GM12864 (cell line): ENCODE measurements at places on chromosomes 2 and 18.

DNA sequence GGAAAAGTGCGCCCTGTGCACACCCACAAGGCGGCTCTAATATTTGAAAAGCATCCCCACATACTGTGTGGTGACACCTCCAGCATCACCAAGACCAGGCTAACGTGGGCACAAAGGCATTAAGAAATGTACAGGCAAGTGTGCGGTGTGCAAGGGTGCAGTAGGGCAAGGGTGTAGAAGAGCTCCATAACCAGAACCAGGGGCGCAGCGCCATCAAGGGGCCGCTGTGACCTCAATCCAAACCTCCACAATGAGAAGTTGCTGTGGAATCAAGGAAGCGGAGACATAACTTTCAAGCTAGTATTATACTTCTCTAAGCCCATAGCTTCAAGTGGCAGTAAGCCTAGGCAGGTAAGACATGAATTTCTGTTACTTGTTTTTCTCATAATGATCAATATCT is 13.0 kb downstream of the L3MBTL4 start:
- DNase-seq, result no peak

DNA sequence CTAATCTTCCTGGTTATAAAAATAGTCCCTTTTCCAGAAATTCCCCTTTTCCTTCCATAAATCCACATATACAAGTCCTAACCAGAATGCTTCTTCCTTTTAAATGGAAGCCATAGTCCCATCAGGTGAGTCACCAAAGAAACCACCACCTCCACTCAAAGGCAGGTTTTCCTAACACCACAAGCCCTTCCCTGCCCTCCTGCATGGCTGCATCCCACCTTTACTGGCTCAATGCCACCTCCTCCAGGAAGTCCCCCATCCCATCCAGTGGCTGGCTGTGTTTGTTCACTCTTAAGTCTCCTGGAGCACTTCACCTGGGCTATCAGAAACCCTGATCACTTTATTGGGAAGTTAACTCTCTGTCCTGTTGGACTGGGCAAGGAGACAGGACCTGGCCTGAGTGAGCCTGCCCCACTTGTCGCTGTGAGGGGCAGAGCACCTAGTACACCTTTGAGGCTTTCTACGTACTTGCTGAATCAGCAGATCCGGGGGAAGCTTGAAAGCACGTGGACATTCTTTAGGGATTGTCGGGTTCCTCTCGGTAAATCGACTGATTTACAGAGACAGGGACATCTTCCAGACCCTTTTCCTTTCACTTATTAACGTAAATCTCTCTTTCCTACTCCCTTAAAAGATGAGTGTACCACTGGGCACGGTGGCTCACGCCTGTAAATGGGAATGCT is 71.0 kb downstream of the NGEF start:
- no peak for DNase-seq

GRCh38 chr2:185618625-185619024 is 120.0 kb upstream of the FSIP2 start:
- DNase-seq, result no peak

- no peak for DNase-seq
Observed at GRCh38 chr2:62475172-62476011, 30.6 kb downstream of the TMEM17 start.

DNA sequence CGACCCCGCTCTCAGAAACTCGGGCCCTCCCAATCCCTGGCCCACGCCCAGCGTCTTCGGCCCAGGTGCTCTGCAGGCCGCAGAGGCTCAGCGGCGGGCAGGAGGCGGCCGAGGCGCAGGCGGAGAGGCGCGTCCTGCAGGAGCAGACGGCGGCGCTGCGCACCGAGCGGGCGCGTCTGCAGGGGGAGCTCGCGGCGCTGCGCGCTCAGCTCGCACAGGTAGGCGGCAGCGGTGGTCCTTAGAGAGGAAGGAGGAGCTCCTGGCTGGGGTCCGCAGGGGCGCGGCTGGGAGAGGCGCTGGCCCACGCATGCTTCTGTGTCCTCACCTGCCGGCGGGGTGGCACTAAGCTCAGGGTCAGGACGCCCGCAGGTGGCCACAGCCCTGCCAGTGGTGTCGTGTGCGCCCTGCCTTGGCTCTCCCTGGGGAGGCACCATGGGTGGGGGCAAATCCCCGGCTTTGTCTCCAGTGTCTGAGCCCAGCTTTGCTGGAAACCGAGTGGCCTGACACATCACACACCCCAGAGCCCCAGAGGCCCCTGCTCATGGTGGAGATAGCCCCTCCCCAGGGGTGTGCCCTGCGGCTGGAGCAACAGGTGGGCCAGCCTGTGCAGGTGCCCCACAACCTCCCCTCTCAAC is 14.9 kb upstream of the SNED1 start:
- no peak for DNase-seq

DNA sequence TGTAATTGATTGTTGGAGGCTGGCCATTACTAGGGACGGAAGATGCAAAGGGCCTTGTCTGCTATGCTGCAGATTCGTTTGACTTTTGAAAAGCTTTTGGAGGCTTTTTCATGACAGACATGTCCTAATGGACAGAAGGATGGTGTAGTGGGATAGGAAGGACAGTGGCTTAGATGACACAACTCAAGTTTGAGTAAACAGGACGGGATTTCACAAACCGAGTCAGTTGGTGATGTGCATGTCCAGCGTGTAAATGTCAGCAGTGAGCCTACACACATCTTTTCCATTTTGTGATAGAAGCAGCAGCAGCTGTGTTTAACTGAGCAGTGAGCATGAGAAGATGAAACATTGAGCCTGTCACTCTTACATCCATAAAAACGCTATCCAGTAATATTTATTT is 76.0 kb downstream of the NCK2 start:
- DNase-seq, result no peak

- no peak for DNase-seq
Observed at GRCh38 chr2:230202430-230203109, 17.2 kb downstream of the SP110 start.

DNA sequence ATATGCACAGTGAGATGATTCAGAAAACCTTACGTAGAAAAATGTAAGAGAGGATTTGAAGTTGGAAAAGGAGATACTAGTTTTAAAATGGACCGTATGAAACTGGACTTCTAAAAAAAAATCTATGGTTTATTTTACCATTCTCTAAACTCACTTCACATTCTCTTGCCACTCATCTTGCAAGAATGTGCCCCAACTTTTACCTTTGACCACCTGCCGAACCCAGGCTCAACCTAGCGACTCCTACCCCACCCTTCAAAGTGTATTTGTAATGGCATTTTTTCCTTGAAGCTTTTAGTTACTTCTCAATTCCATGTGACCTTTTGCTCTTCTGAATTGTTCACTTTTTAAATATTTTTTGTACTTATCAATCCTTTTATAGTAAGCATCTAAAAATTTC is 160.8 kb downstream of the PHLPP1 start:
- DNase-seq, result no peak

GRCh38 chr2:167147271-167147941 is 259.1 kb downstream of the XIRP2 start:
- DNase-seq, result no peak

- DNase-seq, result no peak
Observed at GRCh38 chr2:110997331-110998045, 123.2 kb upstream of the BCL2L11 start.

DNA sequence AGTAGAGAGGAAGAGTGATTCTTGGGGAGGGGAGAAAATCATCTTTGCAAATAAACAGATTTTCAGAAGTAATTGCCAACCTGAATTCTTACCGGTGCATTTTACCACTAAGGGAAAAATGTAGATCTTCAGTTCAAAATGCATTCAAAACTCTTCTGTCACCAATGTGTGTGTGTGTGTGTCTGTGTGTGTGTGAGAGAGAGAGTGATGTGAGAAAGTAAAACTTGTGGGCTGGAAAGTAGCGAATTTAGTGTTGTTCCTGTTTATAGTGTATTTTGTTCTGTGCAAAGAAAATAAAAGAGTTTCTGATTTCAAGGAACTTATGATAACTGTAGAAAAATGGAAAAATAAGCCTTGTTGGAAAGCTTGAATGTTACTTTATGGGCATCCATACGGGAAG is 27.0 kb downstream of the KCNJ13 start:
- no peak for DNase-seq

DNA sequence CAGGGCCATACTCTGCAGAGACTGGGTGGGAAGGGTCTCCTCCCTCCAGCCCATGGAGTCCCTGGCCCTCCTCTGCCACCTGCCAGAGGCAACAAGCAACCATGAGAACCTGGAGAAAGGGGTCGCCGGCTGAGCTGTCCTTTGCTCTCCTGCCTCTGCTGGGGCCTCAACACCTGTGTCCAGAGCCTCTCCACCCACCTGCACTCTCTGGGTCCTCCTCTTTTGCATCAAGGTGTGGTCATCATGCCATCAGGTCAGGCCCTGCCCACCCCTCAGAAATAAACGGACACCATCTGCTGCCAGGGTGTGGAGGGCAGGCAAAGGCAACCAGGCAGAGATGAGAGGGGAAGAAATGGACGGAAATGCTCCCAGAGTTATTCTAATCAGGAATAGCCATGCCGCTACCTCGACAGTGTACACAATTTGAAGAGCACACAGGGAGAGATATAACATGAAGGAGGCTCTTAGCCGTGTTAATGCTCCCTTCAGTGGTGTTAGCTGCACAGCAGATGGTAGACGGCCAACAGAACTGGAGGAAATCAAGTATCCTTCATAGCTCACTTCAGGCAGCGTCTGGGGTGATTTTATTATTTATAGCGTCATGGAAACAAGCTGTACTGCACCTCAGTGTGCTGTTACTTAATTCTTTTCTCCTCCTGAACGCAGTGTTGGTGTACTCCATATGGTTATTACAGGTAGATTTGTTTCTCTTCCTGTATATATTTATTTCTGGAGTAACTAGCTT is 247.9 kb downstream of the TSN start:
- no peak for DNase-seq

DNA sequence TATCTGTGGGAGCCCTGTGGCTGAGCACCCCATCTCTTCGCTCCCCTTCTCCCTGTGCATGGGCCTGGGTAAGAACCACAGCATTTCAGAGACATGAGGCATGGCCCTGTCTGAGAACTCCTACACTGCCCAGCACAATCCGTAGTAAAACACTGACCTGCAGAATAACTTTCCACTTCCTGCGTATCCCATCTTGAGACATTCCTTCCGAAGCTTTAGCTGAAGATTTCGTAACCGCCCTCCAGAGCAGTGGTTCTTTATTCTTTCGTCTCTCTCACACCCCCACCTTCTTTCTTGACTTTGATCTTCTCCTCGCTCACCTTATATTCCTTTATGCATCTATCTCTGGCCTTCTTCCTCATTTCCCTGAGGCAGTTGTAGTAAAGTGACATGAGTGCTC is 381.1 kb downstream of the HRH4 start:
- DNase-seq, result no peak

- DNase-seq, result no peak
Observed at GRCh38 chr18:11994703-11995444, 13.6 kb downstream of the IMPA2 start.

DNA sequence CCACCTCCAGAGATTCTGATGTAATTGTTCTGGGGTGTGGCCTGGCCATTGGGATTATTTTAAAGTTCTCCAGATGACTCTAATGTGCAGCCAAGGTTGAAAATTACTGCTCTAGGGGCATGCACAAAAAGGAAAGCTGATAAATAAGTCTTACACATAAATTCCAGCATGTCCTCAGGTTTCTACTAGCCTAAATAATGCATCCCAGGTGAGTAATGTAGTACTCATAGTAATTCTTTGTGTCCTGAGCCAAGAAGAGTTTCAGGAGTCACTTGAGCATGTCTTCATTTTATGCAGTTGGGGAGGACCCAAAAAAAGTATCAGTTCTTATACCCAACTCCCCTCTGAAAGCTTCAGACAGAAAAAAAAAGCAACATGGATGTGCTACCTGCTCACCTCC is 130.1 kb upstream of the SP5 start:
- DNase-seq, result no peak

DNA sequence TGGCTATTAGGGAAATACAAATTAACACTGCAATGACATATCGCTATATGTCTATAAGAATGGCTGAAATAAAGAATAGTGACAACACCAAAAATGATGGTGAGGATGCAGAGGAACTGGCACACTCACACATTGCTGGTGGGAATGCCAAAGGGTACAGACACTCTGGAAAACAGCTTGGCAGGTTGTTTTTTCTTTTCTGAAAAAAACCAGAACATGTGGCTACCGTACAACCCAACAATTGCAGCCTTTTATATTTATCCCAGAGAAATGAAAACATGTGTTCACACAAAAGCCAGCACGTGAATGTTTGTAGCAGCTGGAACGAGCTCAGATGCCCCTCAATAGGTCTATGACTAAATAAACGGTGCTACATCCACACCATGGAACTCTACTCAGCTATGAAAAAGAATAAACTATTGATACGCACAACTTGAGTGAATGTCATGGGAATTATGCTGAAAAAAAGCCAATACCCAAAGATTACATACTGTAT is 45.9 kb downstream of the KCNE4 start:
- no peak for DNase-seq

DNA sequence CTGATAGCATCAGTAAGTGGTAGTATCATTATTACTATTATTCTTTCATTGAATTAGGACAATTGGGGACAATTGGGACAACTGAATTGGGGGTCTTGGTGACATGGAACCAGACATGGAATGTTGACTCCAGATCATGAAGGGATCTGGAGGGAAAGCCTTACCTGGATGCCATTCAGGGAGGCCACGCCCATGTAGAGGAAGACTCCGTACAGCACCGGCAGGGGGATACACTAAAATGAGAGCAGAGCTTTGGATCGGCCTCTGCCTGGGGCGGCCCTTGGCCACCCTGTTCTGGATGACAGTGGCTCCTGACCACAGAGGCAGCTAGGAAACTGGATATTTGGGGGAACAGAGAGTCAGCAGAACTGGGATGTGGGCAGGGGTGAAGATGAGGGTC is 29.2 kb downstream of the MTHFD2 start:
- no peak for DNase-seq

GRCh38 chr2:63778391-63778790 is 63.3 kb upstream of the UGP2 start:
- DNase-seq, result no peak

DNA sequence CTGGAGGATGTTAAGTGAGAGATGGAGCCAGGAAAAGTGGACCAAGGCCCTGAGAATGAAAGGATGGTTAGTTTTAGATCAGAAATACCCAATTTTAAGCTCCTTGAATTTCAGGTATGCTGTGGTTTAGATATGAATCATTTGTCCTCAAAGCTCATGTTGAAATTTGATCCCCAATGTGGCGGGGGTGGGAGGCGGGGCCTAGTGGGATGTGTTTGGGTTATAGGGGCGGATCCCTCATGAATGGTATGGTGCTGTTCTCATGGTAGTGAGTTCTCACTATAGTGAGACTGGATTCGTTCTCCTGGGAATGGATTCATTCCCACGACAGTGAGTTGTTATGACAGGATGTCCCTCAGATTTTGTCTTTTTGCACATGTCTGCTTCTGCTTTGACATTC is 11.4 kb downstream of the MYO5B start:
- no peak for DNase-seq

DNA sequence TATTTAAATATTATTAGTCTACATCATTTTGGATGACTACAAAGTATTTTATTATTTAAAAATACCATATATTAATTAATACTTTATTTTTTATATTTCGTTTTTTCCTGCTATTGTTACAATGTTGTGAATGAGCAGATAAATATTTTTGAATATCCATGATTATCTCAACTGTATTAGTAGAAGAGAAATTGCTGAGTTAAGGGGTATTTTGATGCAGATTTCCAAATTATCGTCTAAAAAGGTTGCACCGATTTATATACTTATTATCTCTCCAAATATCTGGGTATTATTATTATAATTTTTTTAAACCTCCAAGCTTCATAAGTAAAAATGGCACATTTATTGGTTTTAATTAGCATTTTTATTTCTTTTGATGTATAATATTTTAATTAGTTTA is 8.9 kb upstream of the IL1RL1 start:
- DNase-seq, result no peak
